CD4-positive, alpha-beta T cell (primary cell): ENCODE measurements at places on chromosomes 4 and X. TPM values are rescaled to one million over a fixed set of nuclear protein-coding genes. Genes with fewer than 3 reads are reported as not detected.

GRCh38 chrX:20066968-20067708, 49.6 kb downstream of the MAP7D2 start:
- peak; percentile 3 for DNase-seq

DNA sequence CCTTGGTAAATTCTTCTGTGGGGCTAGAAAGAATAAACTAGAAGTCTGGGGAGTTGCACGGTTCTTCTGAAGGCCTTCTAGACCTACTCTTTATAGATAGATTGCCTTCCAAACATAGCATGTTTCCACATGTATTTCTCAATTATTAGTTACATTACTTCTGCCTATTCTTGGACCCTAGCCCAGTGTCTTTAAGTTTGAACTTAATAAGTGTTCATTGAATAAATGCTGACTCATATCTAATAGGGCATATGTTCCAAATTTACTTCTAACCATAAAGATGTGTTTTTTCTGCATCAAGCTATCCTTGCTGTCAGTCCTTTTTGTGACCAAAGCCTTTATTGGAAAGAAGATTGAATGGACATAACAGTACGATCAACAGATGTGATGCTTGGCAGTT, 503.6 kb upstream of the ZFP42 start:
- no peak for DNase-seq

- DNase-seq = no peak
These were observed 95.3 kb upstream of the IL1RAPL1 start for GRCh38 chrX:28491941-28492340.

Gene NKX1-1
- not detected for total RNA-seq

DNA sequence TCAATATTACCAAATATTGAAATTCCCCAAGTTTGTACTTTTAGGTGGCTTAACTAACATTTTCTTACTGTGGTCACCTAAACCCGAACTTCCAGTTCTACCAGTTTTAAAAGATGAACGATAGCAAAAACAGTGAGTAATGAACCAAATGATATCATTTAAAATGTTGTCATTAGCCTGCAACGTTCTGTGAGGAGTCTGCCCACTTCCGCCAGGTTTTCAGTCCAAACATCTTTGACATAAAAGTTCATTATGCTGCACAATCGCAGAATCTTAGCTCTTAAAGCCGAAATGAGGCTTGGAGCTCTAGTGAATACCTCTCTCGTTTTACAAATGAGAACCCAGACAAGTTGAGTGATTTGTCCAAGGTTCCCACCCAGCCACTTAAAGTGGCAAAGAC, 762 bp downstream of the PIGA start:
- no peak for DNase-seq

DNA sequence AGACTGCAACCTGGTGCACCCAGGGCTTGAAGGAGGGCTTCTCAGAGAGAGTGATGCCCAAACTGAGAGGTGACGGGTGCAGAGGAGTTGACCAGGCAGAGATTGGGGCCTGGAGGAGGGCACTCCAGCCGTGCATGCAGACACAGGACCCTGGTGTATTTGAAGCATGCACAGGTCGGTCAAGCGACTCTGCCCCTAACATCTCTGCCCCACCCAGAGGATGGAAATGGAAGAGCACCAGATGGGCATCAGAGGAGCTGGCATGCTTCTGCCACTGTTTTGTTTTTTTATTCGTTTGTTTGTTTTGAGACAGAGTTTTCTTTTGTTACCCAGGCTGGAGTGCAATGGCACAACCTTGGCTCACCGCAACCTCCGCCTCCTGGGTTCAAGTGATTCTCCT, 320.9 kb downstream of the EVC2 start:
- DNase-seq = no peak

DNA sequence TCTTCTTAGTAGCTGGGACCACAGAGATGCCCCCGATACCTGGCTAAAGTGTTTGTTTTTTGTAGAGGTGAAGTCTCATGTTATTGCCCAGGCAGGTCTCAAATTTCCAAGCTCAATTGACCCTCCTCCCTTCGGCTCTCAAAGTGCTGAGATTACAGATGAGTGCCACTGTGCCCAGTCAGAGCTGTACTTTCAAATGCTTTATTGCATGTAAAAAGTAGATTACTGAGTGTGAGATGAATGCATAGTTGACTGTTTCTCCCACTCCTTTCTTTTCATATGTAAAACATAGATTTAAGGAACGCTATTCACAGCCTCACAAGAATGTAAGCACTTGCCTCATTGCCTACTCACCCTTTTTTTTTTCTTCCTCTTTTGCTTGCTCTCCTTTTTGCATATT, 984.4 kb upstream of the PABPC4L start:
- DNase-seq = no peak

- DNase-seq = no peak
These were observed 7.8 kb downstream of the GATB start for GRCh38 chr4:151753056-151753455.

- no peak for DNase-seq
These were observed 53.3 kb upstream of the STIM2 start for GRCh38 chr4:26807330-26807729.

Gene MAGEA10
- not detected for total RNA-seq

DNA sequence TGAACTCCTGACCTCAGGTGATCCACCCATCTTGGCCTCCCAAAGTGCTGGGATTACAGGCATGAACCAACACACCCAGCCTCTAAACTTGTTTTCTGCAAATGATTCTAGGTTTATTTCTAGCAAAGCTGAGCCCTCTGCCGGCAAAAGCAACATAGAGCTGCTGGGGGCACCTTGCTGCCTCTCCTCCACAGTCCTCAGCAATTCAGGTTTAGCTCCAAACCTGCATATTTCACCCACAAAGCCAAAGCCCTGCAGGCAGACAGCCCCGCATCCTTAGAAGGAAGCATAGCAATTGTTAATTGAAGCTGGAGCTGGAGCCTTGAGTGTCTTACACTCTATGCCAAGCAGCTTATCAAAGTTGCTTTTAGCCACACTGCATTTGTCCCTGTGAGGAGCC, 24.9 kb upstream of the OCIAD2 start:
- DNase-seq = no peak

Gene PCDH18
- total RNA-seq = not detected

Gene TXK
- total RNA-seq = 67.0 TPM

- DNase-seq = peak; percentile 83
These were observed at the start of gene MBNL3 for GRCh38 chrX:132488819-132489577. TSS of gene MBNL3 (minus strand) at chrX:132489038. CDS start at chrX:132439611, 49,427 bp downstream.

DNA sequence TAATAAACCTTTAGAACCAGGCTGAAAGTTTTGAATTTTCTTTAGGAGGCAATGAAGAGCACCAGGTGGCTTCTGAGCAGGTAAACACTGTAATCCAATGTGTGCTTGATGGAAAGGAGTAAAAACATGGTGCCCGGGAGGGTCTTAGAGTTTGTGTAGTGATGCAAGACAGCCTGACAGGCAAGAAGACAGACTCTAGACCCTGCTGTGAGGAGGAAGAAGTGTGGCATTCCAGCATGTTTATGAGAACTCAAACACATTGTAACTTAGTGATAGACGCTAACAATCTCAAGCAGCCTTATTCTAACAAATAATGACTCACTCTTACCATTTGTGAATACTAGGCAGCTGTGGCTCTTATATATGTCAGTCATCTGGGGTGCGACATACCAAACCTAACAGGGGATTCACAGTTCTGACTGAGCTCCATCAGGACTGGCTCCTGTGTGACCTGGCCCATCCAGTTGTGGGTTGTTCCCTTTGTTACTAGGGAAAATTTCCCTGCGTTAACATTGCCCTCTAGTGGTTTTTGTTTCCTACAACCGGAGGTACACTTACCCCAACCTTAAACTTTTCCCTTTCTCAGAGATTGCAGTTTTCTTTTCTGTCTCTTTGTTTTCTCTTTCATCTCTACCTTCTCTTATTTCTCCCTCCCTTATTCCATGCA, 53.8 kb downstream of the VSIG4 start:
- peak; percentile 75 for DNase-seq

Gene XAGE2
- not detected for total RNA-seq

DNA sequence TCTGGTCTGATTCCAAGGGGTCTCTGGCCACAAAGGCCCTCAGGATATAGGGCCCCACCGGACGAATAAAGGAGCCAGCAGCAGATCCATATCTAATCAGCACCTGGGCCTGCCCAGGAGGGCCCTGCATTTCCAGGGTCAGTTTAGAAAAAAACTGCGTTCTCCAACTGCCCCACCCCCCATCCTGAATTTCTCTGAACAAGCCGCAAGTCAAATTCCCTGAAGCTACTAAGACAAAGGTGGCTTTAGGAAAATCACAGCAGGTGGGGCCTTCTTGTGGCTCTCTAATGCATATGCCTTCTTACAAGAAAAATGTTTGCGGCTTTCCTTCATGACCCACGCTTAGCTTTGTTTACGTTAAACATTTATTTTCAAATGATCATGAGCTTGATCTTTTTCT, 76.6 kb downstream of the MBNL3 start:
- no peak for DNase-seq

- no peak for DNase-seq
These were observed 509.8 kb downstream of the ARAP2 start for GRCh38 chr4:35734381-35735098.

DNA sequence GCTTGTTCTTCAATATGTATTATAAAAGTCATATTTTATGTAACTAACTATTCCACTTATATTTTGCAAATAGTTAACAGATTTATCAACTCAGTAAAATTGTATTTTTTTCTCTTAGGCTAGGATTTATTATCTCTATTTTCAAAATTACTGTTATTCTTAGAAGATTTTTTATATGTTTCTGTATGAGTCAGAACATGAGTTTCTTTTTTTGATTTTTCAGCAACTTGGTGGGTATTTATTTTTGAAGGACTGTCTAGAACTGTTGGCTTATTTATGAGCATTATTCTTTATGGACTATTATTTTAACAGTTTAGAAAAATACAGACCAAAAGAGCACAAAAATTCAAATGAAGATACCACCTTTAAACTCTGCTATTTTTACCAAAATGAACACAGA, 6.8 kb downstream of the AIMP1 start:
- no peak for DNase-seq

DNA sequence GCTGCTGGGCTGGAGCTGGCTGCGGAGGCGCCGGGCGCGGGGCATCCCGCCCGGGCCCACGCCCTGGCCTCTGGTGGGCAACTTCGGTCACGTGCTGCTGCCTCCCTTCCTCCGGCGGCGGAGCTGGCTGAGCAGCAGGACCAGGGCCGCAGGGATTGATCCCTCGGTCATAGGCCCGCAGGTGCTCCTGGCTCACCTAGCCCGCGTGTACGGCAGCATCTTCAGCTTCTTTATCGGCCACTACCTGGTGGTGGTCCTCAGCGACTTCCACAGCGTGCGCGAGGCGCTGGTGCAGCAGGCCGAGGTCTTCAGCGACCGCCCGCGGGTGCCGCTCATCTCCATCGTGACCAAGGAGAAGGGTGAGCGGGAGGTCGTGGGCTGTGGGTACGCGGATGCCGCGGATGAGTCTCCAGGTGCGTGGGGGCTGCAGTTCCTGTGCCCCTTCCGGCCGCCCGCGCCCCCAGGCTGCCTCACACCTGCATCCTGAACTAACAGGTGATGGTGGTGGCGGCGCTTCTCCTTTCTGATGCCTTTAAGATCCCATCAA, 499 bp downstream of the CYP2U1 start:
- DNase-seq = peak; percentile 5

GRCh38 chr4:90442619-90443018, 315.4 kb downstream of the CCSER1 start:
- DNase-seq = no peak

- DNase-seq = no peak
These were observed 18.5 kb downstream of the TMEM164 start for GRCh38 chrX:110021258-110022022.

DNA sequence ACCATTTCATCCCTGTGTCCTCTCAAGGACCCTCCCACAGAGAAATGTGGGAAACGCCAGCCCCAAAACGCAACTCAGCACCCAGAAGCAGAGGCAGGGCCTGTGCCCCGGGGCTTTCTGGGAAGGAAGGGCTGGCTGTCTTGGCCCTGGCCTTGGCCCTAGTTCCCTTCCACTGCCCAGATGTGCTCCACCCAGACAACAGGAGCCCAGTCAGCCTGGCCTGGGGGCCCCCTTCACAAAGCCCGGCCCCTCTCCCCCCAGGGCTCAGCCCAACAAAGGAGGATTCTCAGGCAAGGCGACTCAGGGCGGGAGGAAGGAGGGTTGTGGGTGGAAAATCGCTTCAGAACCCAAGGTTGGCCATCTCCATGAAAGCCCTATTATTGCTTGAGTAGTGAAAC, 82.5 kb downstream of the PJA1 start:
- DNase-seq = no peak

Gene ADGRA3
- total RNA-seq = 3.1 TPM

Gene MAP3K15
- 0.14 TPM for total RNA-seq

GRCh38 chr4:86926435-86927086, 8.2 kb upstream of the AFF1 start:
- no peak for DNase-seq

GRCh38 chr4:142696334-142697122, 149.6 kb downstream of the INPP4B start:
- peak; percentile 9 for DNase-seq

Gene MCUB
- total RNA-seq = 108 TPM

Gene EMCN
- total RNA-seq = not detected

Gene STARD8
- 0.22 TPM for total RNA-seq

Gene GPRASP3
- total RNA-seq = 1.5 TPM

GRCh38 chr4:177957596-177958360, 515.5 kb upstream of the AGA start:
- no peak for DNase-seq

Gene MAGEA11
- not detected for total RNA-seq

- no peak for DNase-seq
These were observed 213.5 kb upstream of the TAPT1 start for GRCh38 chr4:16439768-16440167.

Gene HTN1
- total RNA-seq = not detected

GRCh38 chrX:14357314-14357713, 172.0 kb upstream of the GLRA2 start:
- no peak for DNase-seq
